ENCODE measurements at places on chromosomes 1 and 21.

GRCh38 chr1:44313265-44313918, 41.7 kb downstream of the ERI3 start:
- no peak for DNase-seq

DNA sequence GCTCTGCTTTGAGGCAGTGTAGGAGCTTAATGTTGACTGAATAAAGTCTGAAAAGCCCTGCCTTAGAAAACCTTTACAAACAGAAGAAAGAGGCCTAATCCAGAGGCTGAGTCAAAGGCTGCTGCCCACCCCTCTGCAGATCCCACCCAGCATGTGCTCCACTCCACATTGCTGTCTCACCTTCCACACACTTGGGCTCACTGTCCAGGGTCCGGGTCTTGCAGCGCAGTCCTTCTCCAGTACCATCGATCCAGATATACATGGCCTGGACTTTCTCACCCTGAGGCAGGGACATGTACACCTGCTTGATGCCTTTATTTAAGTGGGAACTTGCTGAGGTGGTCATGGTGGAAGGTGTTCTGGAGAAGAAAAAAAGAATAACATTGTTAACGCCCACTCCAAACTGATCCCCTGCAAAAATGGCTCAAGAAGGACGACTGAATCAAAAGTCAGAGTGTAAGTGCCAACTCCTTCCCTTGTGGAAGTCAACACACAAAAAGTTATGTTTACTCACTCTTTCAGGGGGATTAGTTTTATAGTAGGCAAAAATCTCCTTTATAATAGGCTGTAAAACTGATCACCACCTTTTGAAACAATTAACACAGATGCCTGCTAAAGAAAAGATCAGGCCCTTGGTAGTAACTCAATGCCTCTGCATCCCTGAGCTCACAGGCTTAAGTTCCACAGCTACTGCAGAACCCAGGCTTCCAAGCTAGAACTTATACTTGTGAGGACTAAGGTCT, 3.0 kb downstream of the GLUL start:
- DNase-seq: no peak

DNA sequence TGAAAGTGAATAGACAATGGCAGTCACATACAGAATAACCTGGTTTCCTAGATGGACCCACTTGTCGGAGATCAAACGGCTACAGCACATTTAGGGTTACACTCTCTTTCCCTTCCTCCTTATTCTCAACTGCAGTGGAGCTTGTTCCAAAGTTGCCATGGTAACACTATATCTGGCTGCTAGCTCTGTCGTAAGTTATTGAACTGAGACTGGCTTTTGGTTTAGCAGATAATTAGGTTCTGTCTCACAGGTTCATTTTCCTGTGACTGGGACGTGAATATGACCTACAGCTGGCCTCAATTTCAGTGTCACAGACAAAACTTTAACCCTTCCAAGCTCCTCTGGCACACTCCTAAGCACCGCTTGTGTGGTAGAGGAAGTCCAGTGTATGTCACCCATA, 875.8 kb downstream of the USP25 start:
- no peak for DNase-seq

GRCh38 chr1:5716126-5716525, 276.1 kb downstream of the NPHP4 start:
- no peak for DNase-seq

- DNase-seq: no peak
These were observed 1263.1 kb downstream of the KCNT2 start for GRCh38 chr1:195345149-195345548.

GRCh38 chr1:86352086-86352485, 44.0 kb downstream of the ODF2L start:
- DNase-seq: peak; percentile 27

GRCh38 chr1:151934048-151934493, 24.8 kb upstream of the THEM4 start:
- DNase-seq: peak; percentile 64

DNA sequence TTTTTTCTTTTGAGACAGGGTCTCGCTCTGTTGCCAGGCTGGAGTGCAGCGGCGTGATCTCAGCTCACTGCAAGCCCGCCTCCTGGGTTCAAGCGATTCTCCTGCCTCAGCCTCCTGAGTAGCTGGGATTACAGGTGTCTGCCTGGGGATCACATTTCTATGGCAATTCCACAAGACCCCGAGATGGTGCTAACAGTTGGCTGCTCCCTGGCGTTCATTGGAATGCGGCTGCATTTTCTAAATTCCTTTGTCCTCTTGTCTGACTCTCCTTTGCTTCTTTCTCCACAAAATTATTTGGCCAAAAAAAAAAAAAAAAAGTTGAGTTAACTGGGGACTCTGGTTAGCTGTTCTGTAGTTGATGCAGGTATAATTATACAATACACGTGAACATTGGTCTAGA, 176.4 kb downstream of the ETS2 start:
- no peak for DNase-seq

DNA sequence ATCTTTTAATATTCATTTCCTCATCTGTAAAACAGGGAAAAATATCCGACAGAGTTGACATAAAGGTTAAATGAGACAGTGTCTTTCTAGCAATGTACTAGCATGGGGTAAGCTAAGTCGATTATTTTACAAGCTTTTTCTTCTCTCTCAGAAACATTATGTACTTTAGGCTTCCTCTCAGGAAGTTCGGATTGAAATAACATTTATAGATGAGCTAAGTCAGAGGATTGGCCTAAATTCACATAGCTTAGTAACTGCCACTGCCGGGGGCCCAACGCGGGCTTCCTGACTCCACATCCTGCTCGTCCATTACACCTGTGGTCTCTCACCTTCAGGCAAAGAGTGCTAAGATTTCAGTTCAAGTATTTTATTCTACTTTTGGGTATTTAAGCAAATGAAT, 462.3 kb upstream of the NFIA start:
- no peak for DNase-seq

DNA sequence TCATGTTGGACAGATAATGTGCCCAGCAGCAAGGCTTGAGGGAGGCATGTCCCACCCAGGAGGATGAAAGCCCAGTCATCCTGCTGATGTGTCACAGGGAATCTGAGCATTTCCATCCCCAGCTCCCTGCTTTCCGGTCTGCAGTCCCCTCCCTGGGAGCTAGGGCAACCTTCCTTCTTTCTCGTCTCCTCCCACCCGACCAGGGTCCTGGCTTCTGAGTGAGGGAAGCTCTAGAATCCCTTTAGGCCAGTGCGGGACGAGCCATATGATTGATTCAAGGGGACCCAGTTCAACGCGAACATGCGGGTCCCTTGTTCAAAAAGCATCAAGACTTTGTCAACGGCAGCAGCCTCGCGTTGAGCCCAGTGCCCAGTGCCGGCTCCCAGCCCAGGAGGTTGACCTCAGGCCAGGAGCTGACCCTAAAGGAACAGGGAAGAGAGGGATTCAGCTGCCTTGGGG, 96.7 kb upstream of the TMPRSS2 start:
- DNase-seq: no peak

DNA sequence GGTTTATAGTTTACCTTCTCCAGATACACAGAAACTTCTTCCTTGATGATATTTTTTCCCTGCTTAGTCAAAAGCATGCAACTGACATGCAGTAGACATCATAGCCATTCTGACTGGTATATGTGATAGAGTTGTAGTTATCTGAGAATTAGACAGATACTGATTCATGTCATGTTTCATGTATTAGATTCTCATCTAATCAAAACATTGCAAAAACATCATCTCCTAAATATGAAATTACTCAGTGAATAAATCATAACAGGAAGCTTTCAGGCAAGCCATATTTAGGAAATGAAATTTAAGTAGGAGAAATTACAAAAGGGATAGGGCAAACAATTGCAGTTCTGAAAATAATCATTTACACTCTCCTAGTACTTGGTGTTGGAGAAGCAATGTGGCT, 38.4 kb upstream of the ASB17 start:
- DNase-seq: no peak

DNA sequence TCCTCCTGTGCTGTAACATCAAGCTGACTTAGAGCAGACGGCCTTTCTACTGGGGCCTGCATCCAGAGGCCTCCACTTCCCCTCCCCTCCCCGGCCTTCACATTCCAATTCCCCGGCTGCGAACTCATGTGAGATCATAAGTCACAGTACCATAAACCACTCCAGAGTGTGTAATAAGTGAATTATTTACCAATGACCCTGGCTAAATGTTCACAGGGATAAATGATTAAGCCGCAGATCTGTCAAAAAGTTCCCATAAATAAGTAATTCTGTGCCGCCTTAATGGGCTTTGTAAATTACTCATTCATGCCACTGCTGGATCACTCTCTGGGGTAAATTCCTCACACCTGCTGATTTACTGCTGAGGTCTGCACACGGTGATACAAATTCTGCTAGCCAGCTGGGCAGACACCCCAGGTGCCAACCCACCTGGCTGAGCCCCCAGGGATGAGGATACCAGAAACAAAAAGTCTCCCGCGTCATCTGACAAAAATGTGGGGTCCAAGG, 27.4 kb upstream of the KIRREL1 start:
- DNase-seq: no peak

- DNase-seq: no peak
These were observed 146.4 kb downstream of the NOS1AP start for GRCh38 chr1:162215902-162216301.

GRCh38 chr1:65277605-65278347, 31.6 kb upstream of the DNAJC6 start:
- no peak for DNase-seq

DNA sequence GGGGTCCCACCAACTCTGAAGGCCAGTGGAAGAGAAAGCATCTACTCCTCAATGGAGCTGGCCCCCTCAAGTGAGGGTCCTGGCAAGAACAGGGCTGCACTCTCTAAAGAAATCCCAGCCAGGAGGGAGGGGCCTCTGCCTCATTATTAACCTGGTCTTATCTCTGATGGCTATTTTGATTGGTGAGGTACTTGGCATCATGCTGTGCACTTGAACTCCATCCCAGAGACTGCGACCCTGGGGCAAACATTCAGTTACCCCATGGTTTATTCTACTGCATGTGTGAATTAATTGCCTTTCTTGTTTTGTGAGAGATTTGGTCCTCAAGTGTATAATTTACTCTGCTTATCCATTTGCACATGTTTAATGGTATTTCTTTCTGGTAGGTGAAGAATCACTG, 55.0 kb upstream of the ETV3 start:
- DNase-seq: no peak

- no peak for DNase-seq
These were observed 503 bp upstream of the SRSF11 start for GRCh38 chr1:70220517-70221237.

GRCh38 chr1:118223426-118223825, 38.4 kb upstream of the SPAG17 start:
- no peak for DNase-seq

DNA sequence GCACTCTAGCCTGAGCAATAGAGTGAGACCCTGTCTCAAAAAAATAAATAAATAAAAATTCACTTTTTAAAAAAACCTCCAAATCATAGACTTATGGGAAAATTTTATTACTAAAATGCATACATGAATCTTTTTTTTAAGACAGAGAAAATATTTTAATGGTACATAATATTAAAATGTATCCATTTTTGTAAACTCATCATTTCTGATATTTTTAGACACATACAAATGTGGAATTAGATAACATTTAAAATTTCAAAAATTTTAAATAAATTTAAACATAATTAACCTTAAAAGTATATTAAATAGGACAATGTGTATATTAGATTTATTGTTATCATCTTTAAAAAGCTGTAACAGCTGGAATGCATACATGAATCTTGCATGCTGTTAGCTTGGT, 33.9 kb downstream of the SMAP2 start:
- DNase-seq: no peak

DNA sequence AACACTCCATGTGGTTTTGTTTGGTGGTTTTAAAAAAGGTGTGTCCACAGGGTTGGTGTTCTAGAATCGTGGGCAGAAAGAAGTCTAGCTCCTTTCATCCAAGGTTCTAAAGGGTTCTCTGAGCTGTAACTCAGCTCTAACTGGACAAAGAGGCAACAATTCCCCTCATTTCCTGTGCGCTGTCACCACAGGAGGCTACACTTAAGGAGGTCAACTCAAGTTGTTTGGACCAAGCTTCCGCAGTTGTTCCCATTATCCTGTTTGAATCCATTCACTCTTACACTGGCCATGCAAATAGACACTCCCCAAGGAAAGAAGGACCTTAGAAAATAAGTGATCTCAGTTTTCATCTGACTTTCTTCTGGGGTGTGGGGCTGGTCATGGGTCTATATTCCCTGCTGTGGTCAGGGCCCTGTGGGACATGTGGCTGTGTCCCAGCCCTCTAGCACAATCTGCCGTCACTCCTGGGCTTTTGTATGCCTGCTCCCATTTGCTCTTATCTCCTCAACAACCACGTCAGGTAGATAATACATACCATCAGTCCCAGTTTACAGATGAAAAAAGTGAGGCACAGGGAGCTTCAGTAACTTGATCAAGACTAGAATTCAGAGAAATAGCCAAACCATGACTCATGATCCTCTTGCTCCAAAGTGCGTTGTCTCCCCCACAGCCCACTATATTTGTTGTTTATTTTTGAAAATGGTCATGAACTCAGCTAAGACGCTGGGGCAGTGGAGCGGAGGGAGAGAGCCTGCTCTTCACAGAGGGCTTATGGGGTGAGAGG, 103.6 kb downstream of the RHOU start:
- DNase-seq: no peak

DNA sequence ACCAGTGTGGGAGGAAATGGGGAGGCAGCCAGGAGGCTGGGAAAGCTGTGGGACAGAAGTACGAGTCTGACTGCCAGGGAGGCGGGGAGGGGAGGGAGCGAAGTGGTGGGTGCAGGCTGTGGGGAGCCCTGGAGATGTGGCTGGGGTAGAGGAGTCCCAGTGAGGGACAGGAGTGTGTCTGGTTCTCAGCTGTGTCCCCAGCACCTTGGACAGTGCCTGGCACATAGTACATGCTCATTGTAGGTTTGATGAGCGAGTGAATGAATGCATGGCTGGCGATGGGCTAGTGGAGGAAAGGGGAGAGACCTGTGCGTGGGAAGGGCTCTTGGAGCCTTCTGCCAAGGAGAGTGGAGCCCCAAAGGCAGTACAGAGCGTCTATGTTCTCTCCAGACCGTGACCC, 104.1 kb downstream of the SIK1 start:
- DNase-seq: no peak

- DNase-seq: peak; percentile 13
These were observed 43.9 kb downstream of the NOS1AP start for GRCh38 chr1:162113419-162113818.

GRCh38 chr1:232271991-232272589, 357.8 kb downstream of the SIPA1L2 start:
- no peak for DNase-seq

- no peak for DNase-seq
These were observed 91.2 kb downstream of the AJAP1 start for GRCh38 chr1:4745560-4745959.

GRCh38 chr1:206829282-206829681, 36.1 kb upstream of the IL20 start:
- no peak for DNase-seq
